ENCODE measurements at places on chromosomes 7 and 10.

GRCh38 chr7:157405914-157406810 is 69.4 kb downstream of the DNAJB6 start:
- no peak for DNase-seq

DNA sequence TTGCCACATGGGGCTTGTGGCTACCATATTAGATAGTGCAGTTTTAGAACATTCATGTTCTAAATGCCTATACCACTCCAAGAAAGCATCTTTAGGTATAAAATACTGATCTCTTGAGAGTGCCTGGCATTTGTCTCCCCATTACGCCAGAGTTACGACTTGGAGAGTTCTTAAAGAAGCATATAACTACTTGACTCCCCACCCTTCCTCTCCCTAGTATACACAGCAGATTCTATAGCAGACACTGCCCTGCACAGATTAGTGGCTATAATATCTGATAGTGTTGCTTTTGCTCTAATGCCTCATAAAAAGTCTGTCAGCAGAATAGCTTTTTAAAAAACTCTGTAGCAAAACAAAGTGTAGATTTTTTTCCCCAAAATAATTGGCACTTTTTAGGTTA is 90.8 kb downstream of the ZMYND11 start:
- DNase-seq, result no peak

GRCh38 chr10:3355536-3355935 is 183.0 kb upstream of the PITRM1 start:
- DNase-seq, result no peak

DNA sequence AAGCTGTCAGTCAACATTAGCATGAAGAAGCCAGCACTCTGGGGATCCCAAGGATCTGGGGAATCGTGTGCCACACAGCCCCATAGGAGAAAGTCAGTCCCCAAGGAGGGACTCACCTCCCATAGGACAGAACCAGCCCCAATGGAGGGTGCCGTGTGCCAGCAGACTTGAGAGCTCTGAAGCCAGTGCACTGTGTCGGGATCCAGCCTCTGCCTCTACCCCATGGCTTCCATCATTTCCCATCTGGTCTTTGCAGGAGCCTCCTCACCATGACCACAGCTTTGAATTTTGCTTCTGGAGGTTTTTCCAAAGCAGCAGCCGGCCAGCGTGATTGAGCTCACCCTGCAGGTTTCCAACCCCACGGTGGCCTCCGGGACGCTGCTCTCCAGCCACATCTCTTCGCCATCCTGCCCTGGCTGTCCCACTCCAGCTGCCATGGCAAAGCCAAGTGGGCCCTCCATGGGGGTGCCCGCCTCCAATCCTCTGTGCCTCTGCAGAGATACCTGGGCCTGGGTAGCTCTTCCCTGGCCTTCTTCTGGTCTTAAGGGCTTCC is 171.8 kb upstream of the SHH start:
- DNase-seq, result no peak

GRCh38 chr10:89310056-89310893 is 8.4 kb downstream of the IFIT2 start:
- DNase-seq, result no peak

- DNase-seq, result peak; percentile 30
Observed at GRCh38 chr7:149772956-149773434, 393 bp downstream of the ZNF467 start.

GRCh38 chr10:18162021-18162627 is 21.9 kb downstream of the CACNB2 start:
- no peak for DNase-seq

GRCh38 chr10:10609379-10609955 is 408.2 kb upstream of the CELF2 start:
- DNase-seq, result no peak

DNA sequence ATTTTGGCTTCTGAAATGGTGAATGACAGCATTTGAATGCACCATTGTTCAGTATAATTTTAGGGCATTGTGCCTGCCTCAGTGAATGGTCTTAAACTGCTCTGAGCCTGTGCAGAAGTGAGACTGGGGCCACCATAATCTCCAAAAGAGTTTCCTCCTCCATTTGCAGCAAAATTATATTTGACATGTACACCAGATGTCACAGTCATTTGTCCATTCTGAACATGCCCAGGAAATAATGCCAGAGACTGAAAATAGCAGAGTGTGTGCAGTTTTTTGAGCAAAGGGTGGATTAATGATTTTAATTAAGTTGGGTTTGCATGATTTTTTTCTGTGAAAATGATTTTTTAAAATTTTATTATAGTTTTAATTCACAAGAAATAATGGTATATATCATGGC is 26.4 kb upstream of the SLC35B4 start:
- DNase-seq, result no peak

GRCh38 chr7:105336009-105336408 is 52.7 kb downstream of the SRPK2 start:
- no peak for DNase-seq

DNA sequence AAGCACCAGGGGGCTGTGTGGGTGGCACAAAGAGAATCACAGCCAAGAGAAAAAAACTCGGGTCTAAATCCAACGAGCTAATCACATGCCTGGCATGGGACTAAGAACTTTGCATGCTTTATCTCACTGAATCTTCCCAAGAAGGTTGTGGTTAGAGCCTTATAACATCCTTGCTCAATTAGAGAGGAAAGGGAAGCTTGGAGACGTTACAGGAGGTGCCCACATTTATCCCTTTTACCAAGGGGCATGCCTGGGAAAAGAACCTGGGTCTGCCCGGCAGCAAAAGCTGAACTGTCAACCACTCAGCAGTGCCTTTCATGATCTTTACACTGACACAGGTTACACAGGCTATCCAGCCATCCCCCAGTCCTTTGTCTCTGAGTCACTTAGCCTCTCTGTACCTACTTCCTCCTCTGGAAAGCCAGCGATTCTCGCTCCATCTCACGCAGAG is 190.1 kb downstream of the PRPF18 start:
- no peak for DNase-seq

DNA sequence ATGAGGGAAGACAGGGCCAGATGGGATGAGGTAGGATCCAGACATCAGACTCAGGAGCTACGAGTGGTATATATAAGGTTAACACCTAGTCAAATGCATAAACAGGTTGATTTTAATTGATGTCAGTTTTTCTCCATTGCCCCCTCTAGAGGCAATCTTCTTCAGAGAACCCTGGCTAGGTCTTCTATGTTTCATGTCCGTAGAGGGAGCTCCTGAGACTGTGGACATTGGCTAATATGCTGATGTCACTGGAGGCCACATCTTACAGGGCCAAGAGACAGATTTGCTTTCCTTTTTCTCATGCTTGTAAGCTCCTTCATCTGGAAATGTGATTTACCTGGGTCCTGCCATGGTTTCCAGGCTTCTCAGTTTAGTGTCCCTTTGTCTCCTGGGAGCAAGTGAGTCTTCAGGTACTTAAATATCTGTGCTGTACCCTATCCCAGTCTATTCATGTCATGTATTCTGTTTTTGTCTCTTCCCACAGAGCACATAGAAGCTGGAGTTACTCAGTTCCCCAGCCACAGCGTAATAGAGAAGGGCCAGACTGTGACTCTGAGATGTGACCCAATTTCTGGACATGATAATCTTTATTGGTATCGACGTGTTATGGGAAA is 161.6 kb upstream of the PRSS1 start:
- no peak for DNase-seq

DNA sequence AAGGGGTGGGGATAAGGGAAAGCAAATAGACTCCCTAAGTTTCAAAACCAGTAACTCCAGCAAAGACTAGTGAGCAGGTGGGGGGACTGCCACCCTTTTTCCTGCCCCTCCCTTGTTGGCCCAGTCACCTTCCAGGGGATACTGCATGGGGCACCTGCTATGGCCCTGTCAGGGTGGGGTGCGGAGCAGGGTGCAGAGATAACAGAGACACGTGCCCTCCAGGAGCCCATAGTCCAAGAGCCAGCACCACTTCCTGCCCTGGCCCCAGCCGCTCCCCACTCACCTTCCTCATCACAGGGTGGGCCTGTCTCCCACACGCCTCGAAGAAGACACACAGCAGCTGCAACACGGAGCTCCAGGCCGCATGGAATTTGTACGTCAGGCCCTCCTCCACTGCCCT is 20.6 kb downstream of the RRP12 start:
- DNase-seq, result no peak

- DNase-seq, result no peak
Observed at GRCh38 chr7:8147760-8148463, 114.1 kb downstream of the ICA1 start.
